Stimulated activated CD8-positive, alpha-beta memory T cell treated with anti-CD3 and anti-CD28 coated beads, Interleukin-15, amount 100 ng/mL, for 24 hours (primary cell): ENCODE measurements at places on chromosomes 2 and 18.

- no peak for DNase-seq
Observed at GRCh38 chr2:10452312-10452711, 4.2 kb upstream of the ODC1 start.

GRCh38 chr2:159637988-159638501 lies 21.7 kb upstream of the BAZ2B start:
- DNase-seq = no peak

DNA sequence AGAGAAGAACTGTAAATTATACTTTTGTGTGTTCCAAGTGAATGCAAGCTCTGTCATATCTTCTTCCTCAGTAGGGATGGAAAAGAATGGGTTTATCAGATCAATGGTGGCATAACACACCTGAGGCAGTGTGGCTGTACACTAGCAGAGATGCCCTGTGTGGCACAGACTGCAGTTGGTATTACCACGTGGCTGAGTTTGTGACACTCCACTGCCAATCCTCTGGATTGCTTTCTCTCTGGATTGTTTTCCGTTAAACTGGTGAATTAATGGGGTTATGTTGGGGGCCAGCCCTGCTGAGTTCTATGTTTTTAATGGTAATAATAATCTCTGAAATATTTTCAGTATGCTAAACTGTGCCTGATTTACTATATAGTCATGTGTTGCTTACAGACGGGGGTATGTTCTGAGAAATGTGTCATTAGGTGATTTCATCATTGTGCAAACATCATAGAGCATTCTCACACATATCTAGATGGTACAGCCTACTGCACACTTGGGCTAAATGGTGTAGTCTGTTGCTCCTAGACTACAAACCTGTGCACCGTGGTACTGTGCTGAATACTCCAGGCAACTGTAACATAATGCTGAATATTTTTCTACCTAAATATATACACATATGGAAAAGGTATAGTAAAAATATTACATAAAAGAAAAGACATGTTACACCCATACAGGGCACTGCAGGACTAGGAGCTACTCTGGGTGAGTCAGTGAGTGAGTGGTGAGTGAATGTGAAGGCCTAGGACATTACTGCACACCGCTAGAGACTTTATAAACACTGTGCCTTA lies 84.7 kb upstream of the ST6GAL2 start:
- no peak for DNase-seq

DNA sequence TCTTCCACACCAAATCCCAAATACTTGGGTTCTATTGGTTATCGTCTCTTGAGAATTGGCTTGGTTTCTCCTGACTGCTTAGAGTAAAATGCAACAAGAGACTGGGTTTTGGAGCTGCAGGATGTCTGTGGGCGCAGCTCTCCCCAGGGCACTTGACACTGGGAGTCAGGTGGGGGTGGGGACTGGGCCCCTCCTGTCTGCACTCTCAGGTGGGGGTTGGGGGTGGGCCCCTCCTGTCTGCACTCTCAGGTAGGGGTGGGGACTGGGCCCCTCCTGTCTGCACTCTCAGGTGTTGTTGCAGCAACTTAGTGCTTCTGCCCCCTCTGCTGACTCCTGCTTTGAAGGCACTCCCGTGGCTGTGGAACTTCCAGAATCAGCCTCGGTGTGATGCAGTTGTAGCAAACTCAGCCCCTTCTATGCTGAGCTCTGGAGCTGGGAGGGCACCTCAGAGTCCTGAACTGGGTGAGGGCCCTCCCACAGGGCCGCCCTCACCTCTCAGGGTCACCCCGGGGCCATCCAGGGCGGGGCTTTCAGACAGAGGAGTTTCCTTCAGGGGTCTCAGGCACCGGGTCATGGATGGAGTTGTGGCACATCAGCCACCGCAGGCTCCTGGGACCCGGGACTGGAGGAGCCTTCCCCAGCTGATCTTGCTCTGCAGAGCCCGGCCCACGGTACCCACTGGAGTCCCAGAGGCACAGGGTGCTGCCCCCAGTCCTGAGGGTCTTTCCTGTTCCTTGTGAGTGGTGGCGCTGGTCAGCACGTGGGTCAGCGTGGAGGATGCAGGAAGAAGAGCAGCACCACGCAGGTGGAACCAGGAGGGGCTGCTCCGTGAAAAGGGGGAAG lies 22.9 kb upstream of the CIDEA start:
- DNase-seq = no peak

- no peak for DNase-seq
Observed at GRCh38 chr2:10324095-10324832, 21.6 kb downstream of the HPCAL1 start.

DNA sequence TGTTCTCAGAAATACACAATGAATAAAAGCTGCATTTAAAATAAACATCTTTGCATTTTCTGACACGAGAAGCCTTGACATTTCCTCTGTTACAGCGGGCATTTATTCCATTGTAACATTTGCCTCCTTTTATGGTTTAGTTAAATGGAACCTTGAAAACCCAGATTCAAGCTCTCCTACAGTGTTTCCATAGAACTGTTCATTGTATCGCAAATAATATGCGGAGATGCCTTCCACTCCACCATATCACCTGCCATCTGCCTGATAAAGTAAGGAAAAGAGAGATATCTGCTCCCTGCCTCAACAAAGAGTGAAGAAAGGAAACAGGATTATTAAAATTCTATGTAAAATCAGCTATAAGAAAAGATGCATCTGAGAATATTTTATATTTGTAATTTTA lies 69.8 kb downstream of the CDH19 start:
- no peak for DNase-seq

- DNase-seq = no peak
Observed at GRCh38 chr2:157592374-157592773, 36.3 kb downstream of the ACVR1C start.

- no peak for DNase-seq
Observed at GRCh38 chr2:45942237-45942738, 290.8 kb downstream of the PRKCE start.

GRCh38 chr2:102235042-102235473 lies 48.2 kb downstream of the IL1RL2 start:
- no peak for DNase-seq

- no peak for DNase-seq
Observed at GRCh38 chr18:5095239-5095638, 101.8 kb downstream of the AKAIN1 start.

DNA sequence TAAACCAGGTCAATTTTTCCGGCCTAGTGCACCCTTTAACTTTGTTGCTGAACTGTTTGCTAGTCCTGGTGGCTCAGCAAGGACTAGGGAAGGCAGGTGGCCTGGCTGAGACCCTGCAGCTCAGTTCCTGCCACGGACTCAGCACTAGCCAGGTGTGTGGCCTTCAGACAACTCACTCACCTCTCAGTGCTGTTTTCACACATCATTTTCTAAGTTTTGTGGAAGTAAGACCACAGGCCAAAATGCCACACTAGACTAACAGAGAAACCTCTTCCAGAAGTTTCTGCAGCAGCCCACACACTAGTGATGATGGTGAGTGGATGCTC lies 65.9 kb upstream of the SLC1A4 start:
- DNase-seq = no peak
